ENCODE measurements at places on chromosomes 4 and X.
A peak's percentile ranks its signal among the peaks of the same experiment; 100 is the strongest.

DNA sequence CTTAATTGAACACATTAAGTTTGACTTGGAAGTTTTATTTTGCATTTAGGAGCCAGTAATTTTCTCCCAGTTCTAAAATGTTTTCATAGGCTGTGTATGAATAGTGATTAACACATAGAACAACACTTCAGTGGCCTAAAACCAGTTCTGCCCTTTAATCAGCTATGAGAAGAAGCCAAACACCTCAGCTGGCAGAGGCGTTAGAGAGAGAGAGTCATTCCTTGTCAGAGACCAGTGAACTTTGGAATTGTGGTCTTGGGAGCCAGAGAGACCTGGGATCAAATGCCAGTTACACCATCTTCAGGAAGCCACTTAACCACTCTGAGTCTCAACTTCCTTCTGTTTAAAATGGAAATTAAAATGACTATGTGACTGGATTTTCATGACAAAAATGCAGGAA lies 39.3 kb upstream of the PRPS2 start:
- DNase-seq = no peak

- no peak for DNase-seq
These were observed 550.3 kb downstream of the RAB28 start for GRCh38 chr4:12933760-12934221.

DNA sequence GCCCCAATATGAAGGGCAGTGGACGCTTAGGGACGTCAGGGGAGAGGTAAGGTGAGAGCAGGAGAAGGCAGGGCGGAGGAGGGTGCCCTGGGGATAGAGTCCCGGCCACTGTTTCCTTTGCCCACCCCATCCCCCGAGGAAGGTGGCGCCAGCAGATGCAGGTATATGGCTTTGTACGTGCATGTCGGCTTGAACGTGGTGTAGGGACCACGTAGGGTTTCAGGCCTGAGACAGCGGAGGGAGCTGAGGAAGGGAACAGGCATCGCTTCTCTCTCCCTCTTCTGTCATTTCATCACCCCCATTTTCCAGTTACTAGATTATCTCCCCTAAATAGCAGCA lies 97.9 kb downstream of the PHKA2 start:
- DNase-seq = no peak

GRCh38 chrX:51760657-51761056 lies 17.4 kb downstream of the GSPT2 start:
- no peak for DNase-seq

DNA sequence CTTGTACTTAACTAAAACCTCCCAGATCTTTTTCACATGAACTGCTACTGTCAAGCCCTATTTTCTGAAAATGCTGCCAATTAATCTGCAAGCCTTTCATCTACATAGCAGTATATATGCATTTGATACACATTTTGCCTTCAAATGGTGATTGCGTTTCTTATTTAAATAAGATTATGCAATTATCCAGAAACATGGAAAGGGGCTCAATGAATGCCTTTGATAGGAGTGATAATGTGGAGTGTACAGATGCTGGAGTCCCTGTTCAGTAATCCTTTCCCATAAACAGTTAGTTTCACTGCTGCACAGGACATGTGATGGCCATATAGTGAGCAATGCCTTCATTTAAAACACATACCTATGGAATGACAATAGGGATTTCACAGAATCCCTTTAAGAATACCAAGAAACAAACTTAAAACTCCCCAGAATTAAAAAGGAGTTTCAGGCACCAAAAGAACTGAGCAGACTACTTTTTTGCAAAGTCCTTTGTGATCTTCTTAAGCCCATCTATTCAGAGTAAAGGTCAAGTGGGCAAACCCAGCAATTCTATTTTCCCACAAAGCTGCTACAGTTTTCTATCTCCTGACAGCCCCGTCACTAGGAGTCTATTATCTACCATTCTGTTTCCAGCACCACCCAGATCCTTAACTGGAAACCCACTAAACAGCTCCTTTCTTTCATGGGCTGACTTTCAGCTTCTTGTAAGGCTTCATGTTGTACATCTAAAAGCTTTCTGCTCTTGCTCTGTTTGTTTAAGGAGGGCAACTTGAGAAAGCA lies 120.3 kb downstream of the UNC5C start:
- DNase-seq = no peak

GRCh38 chr4:40719008-40719623 lies 30.6 kb upstream of the NSUN7 start:
- no peak for DNase-seq

DNA sequence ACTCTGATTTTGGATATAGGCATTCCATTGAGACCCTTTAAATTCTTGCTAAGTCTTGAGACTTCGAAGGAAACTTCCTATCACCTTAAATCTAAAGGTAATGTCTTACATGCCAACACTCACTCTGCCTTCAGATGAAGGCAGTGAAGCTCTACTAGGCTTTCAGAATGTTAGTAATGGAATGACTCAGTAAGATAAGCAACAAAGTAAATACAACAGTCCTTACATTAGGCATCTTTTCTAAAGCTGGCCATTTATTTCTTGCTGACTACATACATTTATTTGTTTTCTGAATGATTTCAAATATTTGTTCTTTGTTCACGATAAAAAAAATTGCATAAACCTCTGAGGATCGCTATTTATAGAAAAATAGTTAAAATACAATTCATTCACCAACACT lies 43.5 kb downstream of the ASIC5 start:
- no peak for DNase-seq

- no peak for DNase-seq
These were observed 15.8 kb upstream of the GAGE10 start for GRCh38 chrX:49287665-49288064.

GRCh38 chr4:44927399-44928380 lies 201.3 kb upstream of the GNPDA2 start:
- DNase-seq = peak; percentile 50

DNA sequence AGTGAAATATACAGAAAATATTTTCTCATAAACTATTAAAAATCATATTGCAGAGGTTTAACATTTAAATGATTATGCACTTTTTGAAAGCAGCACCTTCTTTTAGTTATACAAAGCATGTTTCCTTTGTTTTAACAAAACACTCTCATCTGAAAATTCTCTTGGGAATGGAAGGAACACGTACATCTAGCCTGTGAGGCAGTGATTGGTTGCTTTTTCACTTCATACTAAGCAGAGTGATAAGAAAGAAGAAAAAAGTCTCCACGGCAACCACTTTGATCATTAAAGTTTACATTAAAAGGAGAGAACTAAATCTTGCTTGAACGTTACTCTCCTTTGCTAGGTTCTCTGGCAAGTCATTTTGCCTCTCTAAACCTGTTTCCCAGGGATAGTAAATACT lies 41.7 kb upstream of the H2AZ1 start:
- no peak for DNase-seq

- DNase-seq = no peak
These were observed 188.2 kb upstream of the ATP6AP2 start for GRCh38 chrX:40392599-40392998.

DNA sequence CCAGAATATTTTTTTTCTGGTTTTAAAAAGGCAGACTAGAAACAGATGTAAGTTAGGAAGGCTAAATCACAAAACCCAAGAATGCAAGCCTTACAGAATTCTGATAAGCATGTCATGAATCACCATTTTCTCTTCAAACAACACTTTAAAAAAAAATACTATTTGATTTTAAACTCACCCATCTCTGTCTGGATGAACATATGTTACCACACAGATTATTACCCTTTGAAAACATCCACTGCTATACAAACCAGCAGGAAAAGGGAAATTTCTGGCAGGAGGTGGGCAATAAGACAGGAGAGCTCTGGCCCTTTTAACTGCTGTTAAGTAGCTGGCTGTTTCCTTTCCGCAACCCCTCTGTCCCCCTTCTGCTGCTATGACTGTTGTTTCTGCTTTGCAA lies 317.7 kb upstream of the NOCT start:
- DNase-seq = peak; percentile 54

- no peak for DNase-seq
These were observed 71.2 kb upstream of the SHISA3 start for GRCh38 chr4:42326040-42326439.

- no peak for DNase-seq
These were observed 5.8 kb upstream of the USO1 start for GRCh38 chr4:75718529-75718928.

DNA sequence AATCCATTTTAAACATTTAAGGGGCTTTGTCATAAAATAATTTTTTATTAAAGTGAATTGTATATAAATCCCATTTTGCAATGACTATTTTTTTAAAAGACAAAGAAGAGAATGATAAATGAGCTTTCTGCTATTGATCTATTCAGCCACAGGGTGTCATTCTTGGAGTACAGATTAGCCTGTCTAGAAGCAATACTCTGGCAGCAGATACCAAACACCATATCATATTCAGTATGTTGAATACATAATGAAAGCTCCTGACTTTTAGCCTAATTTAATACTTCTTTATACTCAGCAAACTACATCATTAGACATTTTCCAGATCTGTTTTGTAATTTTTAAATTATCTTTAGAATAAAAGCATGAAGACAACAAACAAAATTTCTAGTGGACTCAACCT lies 496.3 kb downstream of the PDGFC start:
- peak; percentile 21 for DNase-seq

DNA sequence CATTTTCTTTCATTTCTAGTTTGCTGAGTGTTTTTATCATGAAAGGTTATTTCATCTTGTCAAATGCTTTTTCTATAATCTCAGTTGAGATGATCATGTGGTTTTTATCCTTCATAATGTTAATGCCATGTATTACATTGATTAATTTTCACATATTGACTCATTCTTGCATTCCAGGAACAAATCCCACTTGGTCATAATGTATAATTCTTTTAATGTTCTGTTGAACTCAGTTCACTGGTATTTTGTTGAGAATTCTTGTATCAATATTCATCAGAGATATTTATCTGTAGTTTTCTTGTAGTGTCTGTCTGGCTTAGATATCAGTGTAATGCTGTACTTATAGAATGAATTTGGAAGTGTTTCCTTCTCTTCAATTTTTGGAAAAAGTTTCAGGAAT lies 16.7 kb upstream of the LHFPL1 start:
- DNase-seq = no peak

- DNase-seq = peak; percentile 46
These were observed 28.1 kb upstream of the SPON2 start for GRCh38 chr4:1200425-1201035.

DNA sequence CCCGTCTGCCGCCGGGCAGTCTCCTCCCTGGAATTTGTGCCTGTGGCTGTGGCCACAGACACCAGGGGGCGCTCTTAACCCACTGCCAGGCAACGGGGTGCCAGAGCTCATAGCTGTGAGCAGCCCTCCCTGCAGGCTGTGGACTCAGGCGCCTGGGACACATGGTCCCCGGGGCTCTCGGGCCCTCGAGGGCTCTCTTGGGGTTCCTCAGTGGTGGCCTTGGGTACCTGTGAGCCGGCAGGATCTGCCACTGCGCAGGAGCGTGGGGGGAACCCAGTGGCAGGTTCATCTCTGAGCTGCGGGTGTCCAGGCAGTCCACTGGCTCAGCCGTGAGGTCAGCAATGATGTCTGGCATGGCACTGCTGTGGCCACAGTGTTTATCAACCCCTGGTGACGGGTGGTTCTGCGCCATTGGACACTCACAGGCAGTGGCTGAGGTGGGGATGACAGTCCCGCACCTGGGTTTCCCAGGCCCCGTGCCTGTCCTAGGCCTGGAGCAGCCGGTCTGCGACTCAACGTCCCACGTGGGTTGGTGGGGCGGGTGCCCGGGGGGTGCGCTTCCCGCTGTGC lies 37.2 kb downstream of the PCGF3 start:
- peak; percentile 8 for DNase-seq

- DNase-seq = no peak
These were observed 227.7 kb downstream of the LDB2 start for GRCh38 chr4:16670727-16671126.

DNA sequence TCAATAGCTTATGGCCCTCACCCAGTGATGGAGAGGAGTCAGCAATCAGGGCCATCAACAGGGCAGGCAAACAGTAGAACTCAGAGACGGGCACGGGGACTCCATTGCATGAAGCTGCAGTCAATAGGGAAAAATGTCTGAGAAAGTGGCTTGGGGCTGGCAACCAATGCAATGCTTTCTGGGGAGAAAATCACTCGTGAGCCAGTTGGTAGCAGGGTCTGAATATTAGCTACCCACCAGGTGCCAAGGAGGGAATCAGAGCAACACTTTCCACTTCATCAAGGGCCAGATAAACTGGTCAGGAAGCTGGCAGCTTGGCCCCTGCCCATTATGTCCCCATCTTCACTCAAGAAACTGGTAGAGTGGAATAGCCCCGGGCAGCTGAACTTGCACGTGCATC lies 80.7 kb downstream of the STARD8 start:
- no peak for DNase-seq

DNA sequence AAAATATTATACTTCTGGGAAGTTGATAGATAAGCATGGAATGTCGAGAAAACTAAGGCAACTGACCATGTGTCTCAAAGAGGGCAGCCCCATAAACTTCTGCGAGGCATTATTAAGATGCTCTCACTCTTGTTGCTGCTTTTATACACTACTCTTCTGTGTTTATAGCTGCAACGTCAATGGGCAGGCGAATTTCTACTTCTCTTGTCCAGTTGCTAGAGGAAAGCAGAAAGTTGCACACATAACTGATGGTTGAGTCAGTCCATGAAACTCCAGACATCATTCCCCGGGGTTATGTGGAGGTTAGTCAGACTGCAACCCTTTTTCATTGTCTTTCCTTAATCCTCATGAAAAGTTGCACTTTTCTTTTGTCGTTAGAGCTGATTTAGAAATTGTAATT lies 39.8 kb downstream of the VCX3B start:
- no peak for DNase-seq

DNA sequence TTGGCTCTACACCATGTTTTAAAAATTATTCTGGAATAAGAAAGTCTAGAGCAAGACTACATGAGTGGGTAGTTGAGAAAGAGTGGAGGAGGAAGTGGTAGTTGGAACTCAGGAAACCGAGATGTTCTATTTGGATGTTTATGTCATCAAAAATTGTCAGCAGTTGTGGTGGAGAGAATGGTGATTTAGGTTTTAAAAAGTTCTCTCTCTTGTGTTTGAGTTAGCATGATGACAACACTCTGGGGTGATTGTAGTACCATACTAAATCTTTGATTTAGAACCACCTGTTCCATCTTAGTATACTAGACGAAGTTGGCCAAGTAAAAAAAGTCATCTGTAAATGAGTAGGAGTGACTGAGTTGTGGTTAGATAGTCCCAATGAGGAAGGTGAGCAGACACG lies 40.7 kb downstream of the KLHL2 start:
- no peak for DNase-seq

- peak; percentile 21 for DNase-seq
These were observed 43.5 kb downstream of the NUDT9 start for GRCh38 chr4:87465739-87466366.

DNA sequence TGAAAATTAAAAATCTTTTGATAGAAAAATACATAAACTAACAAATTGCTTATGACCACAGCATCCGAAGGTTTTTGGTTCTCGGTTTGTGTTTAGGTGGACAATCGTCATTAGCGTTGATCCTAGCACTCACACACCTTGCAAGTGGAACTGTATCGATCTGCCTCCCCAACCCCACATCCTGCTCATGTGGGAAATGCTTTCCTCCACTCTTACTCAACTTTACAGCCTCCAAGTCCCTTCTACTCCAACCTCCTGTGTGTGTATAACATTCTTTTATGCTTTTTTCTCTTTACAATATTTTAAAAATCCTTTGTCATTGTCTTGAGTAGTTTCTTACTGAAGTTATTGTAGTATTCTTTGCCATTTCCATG lies 15.6 kb upstream of the TMEM131L start:
- no peak for DNase-seq

- DNase-seq = no peak
These were observed 134.4 kb downstream of the SMIM20 start for GRCh38 chr4:26048378-26048882.
